ENCODE measurements at places on chromosomes 4 and X.

GRCh38 chr4:55444827-55445226 lies 49.1 kb downstream of the TMEM165 start:
- DNase-seq: no peak

GRCh38 chr4:144304025-144304424 lies 163.5 kb upstream of the GYPA start:
- no peak for DNase-seq

DNA sequence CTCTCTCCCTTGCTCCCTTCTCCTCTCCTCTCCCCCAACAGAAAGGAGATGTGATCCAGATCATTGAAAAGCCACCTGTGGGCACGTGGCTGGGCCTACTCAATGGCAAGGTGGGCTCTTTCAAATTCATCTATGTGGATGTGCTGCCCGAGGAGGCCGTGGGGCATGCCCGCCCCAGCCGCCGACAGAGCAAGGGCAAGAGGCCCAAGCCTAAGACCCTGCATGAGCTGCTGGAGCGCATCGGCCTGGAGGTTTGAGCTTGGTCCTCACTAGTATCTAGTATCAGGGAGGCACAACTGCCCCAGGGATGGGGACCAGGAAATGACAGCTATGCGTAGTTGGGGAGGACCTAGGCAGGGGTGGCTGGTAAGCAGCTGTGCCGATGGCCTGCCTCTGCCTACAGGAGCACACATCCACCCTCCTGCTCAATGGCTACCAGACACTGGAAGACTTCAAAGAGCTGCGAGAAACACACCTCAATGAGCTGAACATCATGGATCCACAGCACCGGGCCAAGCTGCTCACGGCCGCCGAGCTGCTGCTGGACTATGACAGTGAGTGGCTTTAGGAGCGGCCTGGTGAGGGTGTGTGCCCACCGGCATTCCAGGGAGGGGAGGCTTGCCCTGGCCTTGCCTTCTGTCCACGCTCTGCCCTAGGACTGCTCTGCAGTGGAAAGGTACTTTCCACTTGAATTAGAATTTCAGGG lies 13.0 kb downstream of the SASH3 start:
- DNase-seq: no peak

GRCh38 chr4:176276710-176277109 lies 7.7 kb upstream of the ASB5 start:
- DNase-seq: no peak

DNA sequence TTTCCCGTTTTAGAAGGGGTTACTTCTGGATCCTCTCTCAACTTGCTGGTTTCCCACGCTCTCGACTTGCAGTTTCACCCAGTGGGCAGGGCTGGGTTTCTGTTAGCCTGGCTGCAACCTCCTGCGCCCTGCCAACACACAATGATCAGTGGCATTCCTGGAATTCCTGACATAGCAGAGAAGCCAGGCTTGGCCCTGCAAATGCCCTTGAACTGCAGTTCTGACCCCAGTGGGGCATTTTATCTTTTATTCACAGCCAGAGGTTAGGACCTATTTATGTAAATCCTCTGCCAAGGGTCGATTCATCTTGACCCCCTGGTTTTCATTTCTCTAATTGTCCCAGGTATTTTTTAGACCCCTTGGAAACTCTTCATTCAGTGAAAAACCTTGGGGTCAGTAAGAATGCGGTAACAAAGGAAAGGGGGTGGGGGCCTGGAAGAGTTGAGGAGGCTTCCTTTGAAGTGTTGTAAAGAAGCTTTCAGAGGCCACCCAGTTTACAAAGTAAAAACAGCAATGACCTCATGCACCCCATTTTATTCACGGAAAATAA lies 217.6 kb downstream of the ZNF674 start:
- DNase-seq: peak; percentile 29

- no peak for DNase-seq
These were observed at the start of gene SMIM31 for GRCh38 chr4:164753873-164754488. Gene SMIM31, plus strand, starts transcription at chr4:164754131. Its CDS starts 16,313 bp downstream, at chr4:164770444.

- no peak for DNase-seq
These were observed 104.7 kb upstream of the TTC29 start for GRCh38 chr4:147050356-147050765.

DNA sequence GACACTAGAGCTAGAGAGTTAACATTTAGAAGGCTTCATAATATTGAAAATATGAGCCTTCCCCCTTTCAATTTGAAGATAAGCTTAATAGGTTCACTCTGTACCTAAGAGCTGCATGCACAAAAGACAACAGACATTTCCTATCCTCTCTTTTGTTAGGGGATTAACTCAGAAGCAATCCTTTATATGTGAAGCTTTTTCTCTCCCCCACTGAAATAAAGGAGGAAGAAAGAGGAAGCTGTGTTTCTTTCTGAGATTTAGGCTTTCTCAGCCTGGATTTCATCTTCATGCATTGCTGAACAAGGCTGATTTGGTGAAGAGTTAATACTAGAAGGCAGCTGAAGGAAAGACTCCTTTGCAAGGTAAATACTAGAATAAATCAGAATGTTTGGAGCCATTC lies 21.0 kb upstream of the CABS1 start:
- DNase-seq: no peak

DNA sequence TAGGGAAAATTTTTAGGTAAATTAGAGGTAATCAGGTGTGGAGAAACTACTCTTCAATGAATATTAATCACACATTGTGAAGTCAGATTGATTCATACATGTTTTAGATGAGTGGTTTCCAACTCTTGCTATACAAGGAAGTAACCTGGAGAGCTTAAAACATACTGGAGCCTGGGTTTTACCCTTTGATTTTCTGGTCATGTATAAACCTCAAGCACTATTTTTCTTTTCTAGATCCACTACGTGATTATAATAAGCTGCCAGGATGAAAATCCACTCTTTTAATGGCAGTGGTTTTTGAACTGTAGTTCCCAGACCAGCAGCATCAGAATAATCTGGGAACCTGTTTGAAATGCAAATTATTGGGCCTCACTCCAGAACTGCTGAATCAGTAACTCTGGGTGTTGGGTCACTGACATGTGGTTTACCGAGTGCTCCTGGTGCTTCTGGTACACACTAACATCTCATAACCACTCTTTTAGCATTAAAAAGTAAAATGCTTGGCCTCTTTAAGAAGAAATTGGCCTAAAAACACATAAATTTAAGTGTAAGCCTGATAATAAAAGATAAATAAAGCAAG lies 63.4 kb downstream of the DCAF12L1 start:
- DNase-seq: no peak

DNA sequence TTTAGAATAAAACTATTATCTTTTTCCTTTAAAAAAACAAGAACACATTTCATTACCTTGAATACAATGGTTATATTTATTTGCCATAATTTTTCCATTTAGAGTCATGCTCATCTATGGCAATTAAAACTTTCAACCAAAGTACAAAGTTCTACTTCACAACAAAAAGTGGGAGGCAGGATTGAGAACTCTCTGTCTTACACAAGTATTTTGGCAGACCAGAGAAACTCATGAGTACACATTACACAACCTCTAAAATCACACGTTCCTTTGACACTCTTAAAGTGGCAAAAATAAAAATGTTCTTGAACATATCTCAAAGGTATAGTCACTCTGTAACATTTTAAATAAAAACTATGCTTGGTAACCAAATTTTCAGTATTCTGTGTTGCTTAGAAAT lies 213.4 kb downstream of the IL15 start:
- no peak for DNase-seq

- no peak for DNase-seq
These were observed 47.5 kb downstream of the PTPN13 start for GRCh38 chr4:86641516-86642090.

DNA sequence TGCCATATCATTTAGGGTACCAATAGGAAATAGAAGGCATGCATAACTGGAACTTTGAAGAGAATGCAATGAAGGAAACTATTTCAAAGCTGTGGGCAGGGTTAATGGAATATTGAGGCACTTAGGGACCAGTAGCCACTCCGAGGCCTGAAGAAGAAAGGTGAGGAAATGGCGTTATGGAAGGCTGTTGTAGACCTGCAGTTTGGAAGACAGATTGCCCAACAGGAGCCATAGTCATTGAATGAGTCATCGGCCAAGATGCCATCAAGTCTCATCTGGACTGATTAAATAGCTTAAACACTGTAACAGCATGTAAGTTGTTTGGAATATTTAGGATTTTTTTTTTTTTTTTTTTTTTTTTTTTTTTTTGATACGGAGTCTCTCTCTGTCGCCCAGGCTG lies 11.6 kb downstream of the CXCL13 start:
- DNase-seq: no peak

- no peak for DNase-seq
These were observed 345.9 kb downstream of the SLC7A11 start for GRCh38 chr4:137896221-137896737.

DNA sequence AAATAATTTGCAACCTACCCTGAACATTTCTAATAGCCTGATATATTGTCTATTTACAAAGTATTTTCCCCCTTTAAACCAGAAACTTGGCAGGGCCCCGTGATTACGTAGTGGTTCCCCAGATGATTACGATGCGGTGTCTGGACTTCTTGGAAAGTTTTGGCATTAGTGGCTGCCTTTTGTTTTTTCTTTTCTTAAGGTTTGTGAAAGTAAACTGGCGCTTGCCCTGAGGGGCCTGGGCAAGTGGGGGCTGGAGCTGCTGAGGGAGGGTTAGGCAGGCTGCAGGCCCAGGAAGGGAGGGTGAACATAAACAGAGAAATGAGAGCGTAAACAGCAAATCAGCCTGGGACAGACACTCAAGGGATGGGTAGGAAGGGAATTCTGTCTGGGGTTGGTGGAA lies 123.6 kb upstream of the MSX1 start:
- DNase-seq: peak; percentile 12

DNA sequence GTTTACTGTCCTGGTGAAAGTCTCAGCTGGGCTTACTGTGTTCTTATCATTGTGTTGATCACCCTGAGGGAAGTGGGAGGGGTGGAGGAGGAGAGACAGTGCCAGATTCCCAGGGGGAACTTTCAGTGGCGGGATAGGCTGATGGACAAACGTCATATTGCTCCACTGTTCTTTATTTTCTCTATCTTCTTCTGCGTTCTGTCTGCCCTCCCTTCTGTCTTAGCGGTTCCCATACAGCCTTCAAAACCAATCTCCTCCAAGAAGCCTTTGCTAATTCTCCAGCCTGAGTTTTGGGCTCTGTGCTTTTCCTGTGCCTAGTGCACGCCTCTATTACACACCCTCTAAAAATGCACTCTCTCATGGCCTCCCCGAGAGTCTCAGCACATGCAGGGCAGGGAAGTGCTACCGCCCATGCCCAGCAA lies 448.7 kb upstream of the FAT1 start:
- peak; percentile 65 for DNase-seq

DNA sequence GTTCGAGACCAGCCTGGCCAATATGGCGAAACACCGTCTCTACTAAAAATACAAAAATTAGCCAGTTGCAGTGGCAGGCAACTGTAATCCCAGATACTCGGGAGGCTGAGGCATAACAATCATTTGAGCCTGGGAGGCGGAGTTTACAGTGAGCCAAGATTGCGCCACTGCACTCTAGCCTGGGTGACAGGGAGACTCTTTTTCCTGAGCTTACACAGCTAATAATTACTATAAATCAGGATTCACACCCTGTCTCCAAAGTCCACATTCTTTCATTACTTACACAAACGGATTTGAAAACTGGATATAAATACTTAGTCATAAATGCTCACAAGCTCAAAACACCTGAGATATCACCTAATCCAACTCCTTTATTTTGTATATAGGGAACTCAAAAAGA lies 151.6 kb downstream of the LRBA start:
- DNase-seq: no peak

DNA sequence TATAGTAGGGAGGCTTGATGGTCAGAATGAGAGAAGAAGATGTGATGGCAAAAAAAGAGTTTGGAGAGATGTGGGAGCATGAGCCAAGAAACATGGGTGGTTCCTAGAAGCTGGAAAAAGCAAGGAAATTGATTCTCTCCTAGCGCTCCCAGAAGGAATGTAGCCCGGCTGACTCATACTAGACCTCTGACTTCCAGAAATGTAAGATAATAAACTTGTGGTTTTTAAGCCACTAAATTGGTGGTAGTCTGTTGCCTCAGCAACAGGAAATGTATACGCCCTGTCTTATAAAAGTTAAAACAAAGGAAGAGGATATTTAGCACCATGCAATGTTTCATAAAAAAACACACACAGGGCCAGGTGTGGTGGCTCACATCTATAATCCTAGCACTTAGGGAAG lies 182.7 kb upstream of the PCDH7 start:
- no peak for DNase-seq

GRCh38 chr4:187444061-187444460 lies 551.5 kb upstream of the ZFP42 start:
- no peak for DNase-seq

DNA sequence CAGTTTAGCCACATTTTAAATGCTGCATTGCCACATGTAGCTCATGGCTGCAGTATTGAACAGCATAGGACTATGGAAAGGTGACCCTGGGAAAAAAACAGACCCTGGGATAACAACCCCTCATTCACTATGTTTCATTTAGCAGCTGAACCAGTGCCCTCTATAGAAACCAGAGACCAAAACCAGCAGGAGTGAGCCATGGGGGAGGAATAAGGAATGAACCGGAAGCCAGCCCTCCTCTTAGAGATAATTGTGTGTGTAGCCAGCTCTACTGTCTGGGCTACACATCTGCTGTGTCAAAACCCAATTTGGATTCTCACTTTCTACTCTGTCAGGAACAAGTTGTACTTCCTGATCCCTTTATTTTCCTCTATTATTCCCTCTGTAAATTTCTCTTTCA lies 158.5 kb upstream of the S100G start:
- no peak for DNase-seq

DNA sequence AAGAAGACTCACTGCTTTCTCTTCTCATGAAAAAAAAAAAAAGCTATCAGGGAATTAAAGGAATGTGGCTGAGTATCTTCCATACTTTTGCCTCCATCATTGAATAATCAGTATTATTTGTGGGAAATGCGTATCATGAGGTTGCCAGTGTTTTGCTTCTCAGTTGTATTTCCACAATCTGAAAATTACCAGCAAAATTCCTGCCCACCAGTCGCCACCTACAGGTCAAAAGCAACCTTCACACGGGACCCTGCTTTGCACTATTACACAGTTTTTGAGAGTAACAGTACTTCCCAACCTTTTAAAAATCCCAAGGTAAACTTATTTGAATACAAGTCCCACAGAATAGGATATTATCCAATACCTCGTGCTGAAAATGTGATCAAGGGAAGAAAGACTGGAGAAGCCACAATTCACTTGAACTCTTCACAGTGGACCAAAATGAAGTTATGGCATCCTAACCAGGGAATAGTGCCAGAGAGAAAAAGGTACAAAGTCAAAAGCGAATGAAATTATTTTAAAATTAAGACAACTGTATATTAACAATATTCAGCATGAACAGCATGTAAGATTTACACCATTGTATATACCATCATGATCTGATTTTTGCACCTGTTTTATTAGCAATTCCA lies 30.4 kb downstream of the PGRMC1 start:
- DNase-seq: peak; percentile 64

DNA sequence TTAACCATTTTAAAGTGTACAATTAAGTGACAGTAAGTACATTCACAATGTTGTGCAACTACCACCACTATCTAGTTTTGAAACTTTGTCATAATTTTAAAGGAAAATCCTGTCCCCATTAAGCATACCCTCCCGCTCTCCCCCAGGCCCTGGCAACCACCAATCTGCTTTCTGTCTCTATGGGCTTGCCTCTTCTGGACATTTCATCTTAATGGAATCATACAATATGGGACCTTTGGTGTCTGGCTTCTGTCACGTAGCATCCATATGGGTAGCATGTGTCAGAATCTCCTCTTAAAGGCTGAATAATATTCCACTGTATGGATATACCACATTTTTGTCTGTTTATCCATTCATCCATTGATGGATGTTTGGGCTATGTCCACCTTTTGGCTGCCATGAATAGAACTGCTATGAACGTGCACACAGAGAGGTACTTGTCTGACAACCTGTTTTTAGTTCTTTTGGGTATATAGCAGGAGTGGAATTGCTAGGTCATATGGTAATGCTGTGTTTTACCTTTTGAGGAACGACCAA lies 61.5 kb downstream of the ELF4 start:
- no peak for DNase-seq

All from AG08396 (cell line).